ENCODE measurements at places on chromosomes 6 and 20.

DNA sequence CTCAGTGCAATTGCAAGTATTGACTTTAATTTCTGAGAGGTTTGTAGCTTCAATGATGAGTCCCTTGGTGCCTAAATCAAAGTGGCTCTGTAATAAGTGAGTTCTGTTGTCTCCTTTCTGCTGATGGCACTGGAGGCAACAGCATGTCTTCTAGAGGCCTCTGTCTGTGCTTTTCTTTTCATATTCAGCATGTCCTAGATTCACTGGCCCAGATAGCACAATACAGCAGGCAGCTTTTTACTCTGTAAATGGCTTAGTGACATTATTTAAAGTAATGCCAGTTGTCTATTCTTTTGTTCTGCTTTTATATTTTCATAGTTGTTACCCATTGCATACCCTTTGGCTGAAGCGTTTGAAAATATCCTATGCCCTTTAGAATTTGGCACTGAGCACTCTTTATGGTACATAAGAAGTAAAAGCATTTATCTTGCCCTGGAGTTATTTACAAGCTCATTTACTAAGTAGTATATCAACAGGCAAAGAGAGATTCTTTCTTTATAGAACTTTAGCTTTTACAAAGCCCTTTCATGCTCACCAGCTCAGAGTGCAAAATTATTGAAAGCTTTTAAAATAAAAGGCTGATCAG, 271.5 kb upstream of the KCNQ5 start:
- no peak for DNase-seq

DNA sequence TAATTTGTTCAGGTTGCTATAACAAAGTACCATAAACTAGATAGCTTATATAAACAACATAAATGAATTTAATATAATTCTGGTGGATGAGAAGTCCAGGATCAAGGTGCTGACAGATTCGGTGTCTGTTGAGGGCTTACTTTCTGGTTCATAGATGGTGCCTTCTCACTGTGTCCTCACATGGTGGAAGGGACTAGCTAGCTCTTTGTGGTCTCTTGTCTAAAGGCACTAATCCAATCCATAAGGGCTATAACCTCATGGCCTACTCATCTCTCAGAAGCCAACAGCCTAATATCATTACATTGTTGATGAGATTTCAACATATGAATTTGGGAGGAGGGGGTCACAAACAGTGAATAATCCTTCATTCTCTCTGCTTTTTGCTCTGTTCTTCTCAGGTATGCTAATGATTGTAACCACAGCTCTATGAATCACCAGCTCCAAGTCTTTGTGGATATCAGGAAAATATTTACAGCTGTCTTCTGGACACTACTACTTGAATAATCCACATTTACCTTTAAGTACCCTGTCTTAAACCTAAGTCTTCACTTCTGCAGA, 122.3 kb downstream of the NKAIN2 start:
- no peak for DNase-seq

GRCh38 chr6:49646130-49646824, 9.6 kb upstream of the RHAG start:
- DNase-seq: no peak

DNA sequence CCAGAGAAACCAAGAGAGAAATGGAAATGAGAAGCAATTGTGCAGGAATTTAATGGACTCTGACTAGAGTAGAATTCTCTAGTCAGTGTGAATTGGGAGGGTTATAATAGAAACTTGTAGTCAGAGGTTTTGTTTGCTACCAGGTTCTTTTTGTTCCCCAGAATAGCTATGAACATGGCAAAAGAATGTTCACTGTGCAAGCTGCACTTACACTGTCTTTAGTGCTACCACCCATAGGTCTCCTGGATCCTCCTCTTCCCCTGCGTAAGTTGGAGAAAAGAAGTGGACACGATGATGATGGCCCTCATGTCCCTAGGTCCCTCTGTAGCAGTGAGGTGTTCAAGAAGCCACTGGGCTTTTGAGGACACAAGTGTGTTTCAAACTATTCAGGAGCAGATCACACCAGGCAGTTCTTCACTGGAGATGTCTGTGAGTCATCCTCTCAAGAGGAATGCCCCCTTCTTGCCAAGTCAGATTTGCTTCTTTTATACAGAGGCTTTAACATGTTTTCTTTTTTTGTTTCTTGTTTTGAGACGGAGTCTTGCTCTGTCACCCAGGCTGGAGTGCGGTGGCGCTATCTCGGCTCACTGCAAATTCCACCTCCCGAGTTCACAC, 47.6 kb upstream of the SMIM8 start:
- no peak for DNase-seq

DNA sequence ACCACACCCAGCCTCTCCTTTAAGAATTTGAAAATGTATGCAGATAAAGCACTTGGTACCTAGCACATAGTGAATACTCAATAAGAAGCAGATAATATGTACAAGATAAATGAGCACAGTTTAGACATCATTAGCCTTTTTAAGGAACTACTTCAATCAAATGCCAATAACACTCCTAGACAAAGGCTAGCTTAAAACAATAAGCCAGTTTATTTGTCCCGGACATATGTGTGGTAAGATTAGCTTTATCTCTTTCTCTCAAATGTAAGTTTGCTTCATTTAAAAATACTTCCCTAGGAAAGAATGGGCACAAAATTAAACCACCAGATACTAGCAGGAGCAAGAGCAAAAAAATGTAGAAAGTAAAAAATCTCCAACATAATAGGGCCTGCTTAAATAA, 73.8 kb downstream of the MAP3K5 start:
- no peak for DNase-seq

DNA sequence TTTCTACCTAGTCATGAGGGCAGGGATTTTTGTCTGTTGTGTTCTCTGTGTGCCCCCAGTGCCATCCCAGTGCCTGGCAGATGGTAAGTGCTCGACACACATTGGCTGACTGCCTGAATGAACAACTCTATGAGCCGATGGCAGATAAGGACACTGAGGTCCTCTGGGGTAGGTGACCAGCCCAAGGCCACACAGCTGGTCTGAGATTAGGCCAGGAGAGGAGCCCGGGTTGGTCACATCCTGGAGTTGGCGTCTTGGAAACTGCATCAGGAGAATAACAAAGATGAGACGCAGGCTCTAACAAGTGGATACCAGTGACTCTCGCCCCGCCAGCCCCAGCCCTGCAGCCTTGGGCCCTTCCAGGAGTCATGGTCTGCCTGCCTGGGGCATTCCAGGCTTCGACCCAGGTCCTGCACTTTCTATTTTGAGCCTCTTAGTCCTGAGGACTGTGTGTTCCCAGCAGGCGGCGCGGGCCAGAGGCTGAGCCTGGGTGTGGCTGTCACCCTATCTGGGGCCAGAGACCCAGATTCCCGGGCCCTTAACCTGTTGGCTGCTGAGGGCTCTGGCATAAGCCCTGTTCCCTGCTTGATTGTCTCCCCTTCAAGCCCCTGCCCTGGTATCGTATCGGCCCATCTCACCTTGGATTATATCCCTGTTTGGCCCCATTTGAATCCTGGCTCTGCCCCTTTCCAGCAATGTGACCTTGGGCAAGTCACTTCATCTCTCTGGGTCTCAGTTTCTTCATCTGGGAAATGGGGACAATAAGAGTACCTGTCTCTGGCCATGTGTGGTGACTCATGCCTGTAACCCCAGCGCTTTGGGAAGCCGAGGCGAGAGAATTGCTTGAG, 88.3 kb downstream of the CEBPB start:
- DNase-seq: no peak

DNA sequence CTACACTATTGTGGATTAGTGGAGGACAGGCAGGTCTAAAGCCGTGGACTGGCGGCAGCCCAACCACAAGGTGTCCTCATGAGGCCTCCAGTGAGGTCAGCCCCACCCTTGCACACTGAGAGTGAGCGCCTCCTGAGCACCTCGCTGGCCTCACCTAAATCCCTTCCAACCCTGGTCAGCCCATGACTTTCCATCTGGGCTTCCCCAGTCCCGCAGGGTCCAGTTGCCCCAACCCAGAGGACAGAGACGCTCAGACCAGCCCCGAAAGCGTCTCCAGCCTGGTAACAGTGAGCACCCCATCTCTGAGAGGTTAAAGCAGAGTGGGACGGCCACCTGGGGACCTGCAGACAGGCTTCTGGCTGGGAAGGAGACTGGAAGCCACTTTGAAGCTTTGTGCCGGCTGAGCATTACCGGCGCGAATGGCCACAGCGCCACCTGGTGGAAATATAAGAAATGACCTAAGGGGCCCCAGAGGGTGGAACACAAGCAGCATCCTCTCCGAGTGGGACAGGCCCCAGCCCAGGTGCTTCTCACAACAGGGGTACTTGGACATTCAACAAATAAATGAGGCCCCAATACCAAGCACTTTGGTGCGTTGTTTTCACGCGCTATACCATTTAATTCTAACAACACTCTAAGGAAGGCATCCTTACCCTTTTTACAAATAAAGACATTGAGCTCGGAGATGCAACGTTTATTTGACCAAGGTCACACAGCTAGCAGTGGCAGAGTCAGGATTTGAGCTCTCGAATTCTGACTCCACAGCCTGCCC, 65.7 kb upstream of the TOP1 start:
- no peak for DNase-seq

- DNase-seq: no peak
These were observed 425.9 kb upstream of the RNF217 start for GRCh38 chr6:124536157-124536841.

GRCh38 chr6:127022302-127022701, 96.2 kb upstream of the RSPO3 start:
- no peak for DNase-seq

DNA sequence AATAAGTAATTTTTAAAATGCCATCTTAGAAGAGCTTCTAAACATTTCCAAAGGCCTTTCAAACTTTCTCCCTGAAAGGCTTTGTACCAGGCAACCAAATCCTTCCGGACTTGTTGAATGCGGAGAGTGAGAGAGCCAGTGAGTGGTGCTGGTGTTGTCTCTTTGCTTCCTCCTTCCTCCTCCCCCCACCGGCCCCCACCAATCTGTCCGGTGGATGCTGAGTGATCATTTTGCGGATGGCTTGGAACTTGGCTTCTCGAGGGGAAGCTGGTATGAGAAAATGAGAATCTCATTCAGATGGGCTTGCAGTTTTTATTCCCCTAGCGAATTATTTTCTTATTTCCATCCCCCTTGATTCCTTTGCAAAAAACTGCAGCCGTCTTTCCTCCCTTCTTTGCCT, 97.3 kb downstream of the ANKRD60 start:
- no peak for DNase-seq

GRCh38 chr6:79543886-79544285, 6.7 kb upstream of the LCA5 start:
- no peak for DNase-seq

- DNase-seq: no peak
These were observed 9.4 kb upstream of the SRC start for GRCh38 chr20:37336369-37337207.

GRCh38 chr6:34717466-34717865, 20.9 kb upstream of the ILRUN start:
- no peak for DNase-seq

- DNase-seq: no peak
These were observed 41.6 kb downstream of the KCNQ2 start for GRCh38 chr20:63430891-63431290.

GRCh38 chr6:120055071-120055470, 705.5 kb upstream of the MAN1A1 start:
- DNase-seq: no peak

DNA sequence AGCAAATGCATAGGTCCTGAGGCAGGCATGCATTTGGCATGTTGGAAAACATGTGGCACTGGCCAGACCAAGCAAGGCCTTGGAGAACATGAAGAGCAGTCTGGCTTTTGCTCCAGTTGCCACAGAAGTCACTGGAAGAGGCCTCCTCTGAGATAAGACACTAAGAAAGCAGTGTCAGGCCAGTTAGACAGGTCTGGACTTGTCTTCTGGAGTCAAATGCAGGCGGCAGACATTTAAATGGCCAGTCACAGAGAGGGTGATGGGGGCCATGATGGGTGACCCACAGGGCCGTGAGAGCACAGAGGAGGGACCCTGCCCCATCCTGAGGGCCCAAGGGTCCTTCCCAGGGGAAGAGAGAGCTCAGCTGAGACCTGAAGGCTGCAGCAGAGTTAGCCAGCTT, 26.7 kb upstream of the ADA start:
- no peak for DNase-seq
